ENCODE measurements at places on chromosomes 5 and 9.

DNA sequence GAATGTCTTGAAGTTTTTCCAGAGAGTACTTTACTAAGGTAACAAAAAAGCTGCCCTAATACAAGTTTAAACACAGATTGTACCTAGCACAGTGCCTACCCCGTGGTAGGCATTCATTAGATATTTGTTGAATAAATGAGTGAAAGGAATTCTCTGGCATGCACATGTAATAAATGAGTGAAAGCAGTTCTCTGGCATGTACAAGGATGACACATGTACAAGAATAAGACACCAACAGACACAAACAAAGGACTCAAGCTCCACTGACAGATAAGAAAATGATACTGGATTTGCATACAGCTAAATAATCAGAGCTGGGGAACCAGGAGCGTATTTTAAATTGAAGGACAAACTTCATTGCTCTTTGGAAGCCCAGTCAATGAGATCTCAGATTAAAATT is 535.8 kb downstream of the EFNA5 start:
- DNase-seq = no peak

GRCh38 chr5:125478599-125478998 is 732.2 kb upstream of the ZNF608 start:
- DNase-seq = no peak

DNA sequence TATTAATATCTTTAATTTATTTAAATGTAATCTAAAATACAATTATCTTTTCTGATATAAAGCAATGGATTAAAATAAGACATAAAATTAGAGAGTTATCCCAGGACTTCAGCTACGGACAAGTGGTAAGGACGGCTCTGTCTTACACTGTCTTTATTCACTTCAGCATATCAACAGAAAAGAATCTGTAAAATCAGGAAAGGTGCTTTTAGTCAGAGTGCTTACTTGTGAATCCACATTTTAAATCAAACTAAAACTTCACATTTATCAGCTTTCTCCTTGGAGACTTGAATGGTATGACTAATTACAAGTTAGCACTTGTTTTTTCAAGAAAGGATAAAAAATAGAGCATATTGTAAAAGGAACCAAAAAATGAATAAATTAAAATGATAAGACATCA is 39.3 kb downstream of the ST8SIA4 start:
- DNase-seq = no peak

DNA sequence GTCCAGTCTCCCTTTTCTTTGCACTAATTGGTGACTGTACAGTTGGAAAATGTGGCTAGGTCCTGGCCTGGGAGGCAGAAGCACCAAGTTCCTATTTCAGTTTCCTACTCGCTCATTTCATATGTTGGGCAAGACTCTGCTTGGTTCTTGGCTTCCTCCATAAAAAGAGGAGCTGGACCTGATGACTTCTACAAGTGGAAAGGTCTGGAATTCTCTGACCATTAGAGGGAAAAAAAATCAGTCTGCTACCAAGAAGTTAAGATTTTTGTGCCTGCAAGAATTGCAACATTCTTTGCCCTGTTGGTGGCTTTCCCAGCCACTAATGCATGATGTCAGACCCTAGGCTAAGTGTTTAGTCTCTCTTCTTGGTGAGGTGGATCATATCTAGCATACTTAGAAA is 91.5 kb downstream of the WDR41 start:
- DNase-seq = no peak

DNA sequence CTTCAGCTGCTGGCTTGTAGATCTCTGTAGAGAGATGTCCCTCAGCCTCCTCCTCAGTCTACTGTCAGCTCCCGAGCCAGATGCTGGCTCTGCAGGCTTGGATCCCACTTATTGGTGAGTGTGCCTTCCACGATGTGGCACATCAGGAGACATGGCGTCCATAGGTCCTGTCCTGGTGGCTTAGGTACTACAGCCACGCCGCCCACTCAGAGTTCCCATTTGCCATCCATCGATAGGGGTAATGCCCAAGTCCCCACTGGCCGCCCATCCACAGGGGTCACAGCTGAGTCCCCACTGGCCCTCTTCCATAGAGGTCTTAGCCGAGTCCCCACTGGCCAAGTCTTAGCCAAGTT is 17.3 kb downstream of the EXOC3 start:
- no peak for DNase-seq

DNA sequence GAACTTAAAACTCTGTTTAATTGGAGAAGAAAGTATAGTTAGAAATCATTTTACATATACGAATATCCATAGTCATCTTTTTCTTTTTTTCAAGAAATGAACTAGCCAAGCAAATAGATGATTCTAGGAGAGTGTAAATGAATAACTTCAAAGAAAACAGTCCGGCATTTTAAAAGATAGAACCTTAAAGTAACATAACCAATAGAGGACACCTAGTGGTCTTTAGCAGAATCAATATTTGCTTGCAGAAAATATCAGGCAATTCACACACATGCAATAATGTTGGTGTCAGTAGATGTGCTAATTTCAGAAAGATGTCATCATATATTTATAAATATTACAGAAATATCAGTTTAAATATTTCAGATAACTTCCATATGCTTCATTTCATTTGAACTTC is 57.1 kb downstream of the HCN1 start:
- DNase-seq = no peak

DNA sequence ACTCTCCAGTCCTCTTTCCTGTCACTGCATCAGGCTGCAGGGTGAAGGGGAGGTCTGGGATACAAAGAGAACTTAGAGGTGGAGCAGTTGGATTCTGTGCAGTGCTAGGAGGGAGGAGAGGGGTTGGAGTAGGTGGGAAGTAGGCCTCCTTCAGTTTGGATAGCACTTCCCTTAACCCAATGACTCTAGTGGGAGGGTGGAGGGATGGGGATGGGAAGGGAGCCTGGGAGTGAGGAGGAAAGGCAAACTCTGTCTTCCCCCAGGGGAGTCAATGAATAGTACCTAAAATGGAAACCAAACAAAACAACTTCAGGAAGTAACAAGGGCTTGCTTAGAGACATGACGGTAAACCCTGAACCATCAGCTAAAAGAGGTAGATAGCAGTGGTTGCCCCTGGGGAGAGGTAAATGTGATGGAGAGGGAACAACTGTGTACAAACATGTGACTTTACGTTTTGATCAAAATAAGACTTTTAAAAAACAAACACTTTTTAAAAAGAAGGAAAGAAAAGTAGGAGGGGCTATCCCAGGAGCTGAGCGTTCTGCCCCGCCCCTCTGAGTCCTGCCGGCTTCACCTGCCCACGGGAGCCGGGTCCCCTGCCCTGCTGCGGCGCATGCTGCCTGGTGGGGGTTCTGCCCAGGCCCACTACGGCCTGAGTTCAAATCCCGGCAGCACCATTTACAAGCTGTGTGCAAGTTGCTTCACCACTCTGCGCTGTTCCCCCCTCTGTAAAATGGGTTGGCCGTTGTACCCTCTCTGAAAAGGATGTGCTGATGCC is 30.9 kb downstream of the GSN start:
- DNase-seq = no peak
